ENCODE measurements at places on chromosomes 11 and 22. TPM values are rescaled to one million over a fixed set of nuclear protein-coding genes. Genes with fewer than 3 reads are reported as not detected.
A peak's percentile ranks its signal among the peaks of the same experiment; 100 is the strongest.

The STX5 gene
- 29.5 TPM for total RNA-seq

The PKP3 gene
- total RNA-seq = 157 TPM

The HOATZ gene
- not detected for total RNA-seq

The PARVG gene
- total RNA-seq = 0.57 TPM

DNA sequence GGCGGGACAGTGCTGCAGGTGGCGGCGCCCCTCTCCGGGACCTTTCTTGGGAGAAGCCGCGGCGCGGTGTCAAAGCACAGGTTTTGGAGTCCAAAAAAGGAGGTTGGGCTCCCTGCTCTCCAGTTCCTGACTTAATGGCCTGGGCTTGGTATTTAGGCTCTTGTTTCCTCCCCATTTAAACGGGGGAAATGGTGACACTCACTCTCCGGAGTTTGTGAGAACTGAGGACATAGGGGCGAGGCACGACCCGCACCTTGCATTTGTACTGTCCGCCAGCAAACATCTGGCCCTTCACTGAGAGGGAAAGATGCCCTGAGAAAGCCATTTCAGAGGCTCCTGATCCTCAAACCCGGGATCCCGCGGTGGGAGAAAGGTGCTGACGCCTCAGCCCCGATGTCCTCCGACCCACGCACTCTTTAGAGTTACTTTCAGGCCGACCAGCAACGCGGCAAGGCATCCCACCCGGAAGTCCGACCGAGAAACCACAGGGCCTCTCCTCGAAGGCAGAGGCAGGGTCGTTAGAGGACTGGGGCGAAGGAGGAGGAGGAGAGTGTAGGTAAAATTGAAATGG, 2.9 kb upstream of the WDR74 start:
- no peak for DNase-seq
- no peak overlapping the region for H3K4me3 ChIP-seq
- H3K4me1 ChIP-seq = peaks cover 8% of the 10 kb centered on the region
- peak overlapping the region; percentile 78 for H3K27ac ChIP-seq

GRCh38 chr11:128246364-128246801, 341.0 kb downstream of the ETS1 start:
- no peaks in the 10 kb centered on the region for H3K27me3 ChIP-seq
- H3K36me3 ChIP-seq = no peaks in the 10 kb centered on the region
- H3K27ac ChIP-seq = no peak overlapping the region
- no peak overlapping the region for H3K4me3 ChIP-seq
- H3K4me1 ChIP-seq = no peaks in the 10 kb centered on the region
- DNase-seq = no peak

DNA sequence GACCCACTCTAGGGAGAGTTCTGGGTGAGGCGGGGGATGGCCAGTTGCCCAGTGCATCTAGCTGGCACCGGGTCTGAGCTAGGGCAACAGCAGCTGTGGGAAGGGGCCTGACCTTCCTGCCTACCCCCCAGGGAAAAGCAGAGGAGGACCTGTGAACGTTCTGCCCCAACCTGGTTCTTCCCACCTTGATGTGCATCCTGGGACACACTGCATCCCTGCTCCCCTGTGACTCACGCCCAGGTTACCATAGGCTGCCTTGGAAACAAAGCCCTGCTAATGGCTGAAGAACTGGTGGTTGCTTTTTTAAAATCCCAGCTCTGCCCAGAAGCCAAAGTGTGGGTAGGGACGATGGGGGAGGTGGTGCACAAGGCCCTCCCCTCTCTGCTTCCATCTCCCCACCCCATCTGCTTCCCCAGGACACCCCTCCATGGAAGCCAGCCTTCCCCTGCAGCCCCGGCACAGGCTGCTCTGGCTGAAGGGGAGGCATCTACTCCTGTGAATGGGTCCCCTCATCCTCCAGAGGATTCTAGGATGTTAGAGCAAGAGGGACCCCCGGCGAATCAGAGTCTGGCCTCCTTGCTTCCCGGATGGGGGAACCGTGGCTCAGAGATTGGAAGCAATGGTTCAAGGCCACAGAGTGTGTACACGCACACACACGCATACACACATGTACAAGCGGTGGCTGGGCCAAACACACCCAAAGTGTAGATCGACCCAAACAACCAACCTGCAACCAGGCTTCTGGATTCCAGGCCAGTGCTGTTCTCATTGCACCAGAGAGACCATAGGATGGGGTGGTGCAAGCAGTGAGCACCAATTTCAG, 7.6 kb upstream of the C11orf96 start:
- no peak overlapping the region for H3K4me3 ChIP-seq
- no peak overlapping the region for H3K27ac ChIP-seq
- H3K4me1 ChIP-seq = peaks cover 12% of the 10 kb centered on the region
- H3K36me3 ChIP-seq = no peaks in the 10 kb centered on the region
- DNase-seq = no peak

- no peak overlapping the region for H3K27ac ChIP-seq
- H3K4me3 ChIP-seq = no peak overlapping the region
- no peak for DNase-seq
- H3K4me1 ChIP-seq = peaks cover 9% of the 10 kb centered on the region
Observed at GRCh38 chr11:12587333-12587991, 86.8 kb upstream of the TEAD1 start.

GRCh38 chr22:39534092-39534506, 1.6 kb upstream of the RPS19BP1 start:
- H3K4me3 ChIP-seq = no peak overlapping the region
- no peaks in the 10 kb centered on the region for H3K27me3 ChIP-seq
- peaks cover 50% of the 10 kb centered on the region for H3K4me1 ChIP-seq
- H3K27ac ChIP-seq = peak overlapping the region; percentile 45
- no peak for DNase-seq

DNA sequence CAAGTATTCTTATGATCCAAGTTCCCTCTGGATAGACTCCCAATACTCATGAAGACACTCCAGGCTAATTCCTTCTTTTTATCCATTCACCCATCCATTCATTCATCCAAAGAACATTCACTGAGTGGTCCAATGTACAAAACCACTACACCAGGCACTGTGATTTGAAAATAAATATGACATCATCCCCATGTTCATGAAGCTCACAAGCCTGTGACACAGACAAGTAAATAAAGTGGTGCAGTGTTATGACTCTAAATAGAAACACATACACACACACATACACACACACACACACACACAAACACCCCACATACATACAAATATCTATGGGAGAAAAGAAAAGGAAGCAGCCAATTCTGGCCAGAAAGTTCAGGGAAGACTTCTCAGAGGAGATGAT, 35.5 kb downstream of the MTMR2 start:
- no peak overlapping the region for H3K4me3 ChIP-seq
- no peak overlapping the region for H3K27ac ChIP-seq
- H3K27me3 ChIP-seq = no peaks in the 10 kb centered on the region
- H3K36me3 ChIP-seq = no peaks in the 10 kb centered on the region
- no peaks in the 10 kb centered on the region for H3K4me1 ChIP-seq
